ENCODE measurements at places on chromosomes 11 and 22.
A peak's percentile ranks its signal among the peaks of the same experiment; 100 is the strongest.

DNA sequence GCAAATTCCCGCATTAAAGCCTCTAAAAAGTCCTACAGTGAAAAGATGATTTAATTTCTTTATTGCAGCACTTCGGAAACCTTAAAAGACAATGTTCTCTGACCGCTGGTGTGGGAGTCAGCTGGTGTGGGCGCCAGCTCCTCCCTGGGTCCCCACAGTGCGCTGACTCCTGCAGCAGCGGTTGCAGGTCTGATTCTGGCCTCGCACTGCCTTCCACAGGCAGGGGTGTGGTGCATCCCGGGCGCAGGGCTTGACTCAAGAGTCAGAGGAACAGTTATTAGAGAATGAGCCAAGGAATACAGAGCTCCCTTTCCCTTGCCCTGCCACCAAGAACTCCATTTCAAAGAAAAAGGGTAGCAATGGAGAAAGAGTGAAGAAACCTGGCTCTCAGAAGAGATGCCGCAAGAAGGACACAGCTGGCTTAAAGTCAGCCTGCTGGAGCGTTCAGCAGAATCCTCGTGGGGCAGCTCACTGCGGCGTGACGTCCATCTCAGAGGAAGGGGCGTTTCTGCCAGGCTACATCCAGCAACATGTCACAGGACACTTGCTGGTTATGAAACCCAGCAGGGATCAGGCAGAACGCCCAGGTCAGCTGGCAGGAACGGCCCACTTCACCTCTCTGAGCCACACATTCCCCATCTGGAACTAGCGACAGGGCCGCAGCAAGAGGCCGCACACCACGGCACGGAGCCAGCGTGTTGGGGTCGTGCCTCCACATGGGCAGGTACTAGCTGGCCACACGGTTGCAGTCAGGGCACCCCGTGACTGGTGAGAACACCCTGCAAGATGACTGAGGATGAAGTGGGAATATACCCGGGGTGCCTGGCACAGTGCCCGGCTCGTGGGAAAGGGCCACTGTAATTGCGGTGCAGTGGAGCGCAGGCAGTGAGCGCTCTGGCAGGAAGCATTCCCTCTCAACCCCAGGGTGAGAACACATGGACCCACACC, 18.1 kb upstream of the EFCAB6 start:
- no peak for DNase-seq

DNA sequence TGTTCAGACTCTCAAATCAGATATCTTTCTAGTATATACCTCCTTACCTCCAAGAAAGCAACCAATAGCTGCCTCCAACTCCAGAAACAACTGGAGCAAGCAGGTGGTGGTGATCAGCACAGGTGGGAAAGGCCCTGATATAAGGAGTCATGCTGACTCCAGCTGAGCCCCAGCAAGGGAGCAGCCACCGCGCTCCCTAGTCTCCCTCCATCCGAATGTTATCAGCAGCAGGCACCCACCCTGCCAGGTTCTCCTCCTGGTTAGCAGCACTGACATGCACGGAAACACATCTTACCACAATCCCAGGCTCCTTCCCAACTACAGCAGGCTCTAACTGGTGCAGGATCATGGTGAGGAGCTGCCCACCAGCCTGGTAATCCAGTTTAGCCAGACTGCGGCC, 18.5 kb upstream of the STK33 start:
- no peak for DNase-seq

GRCh38 chr22:43883012-43883661, 8.7 kb downstream of the PNPLA5 start:
- DNase-seq: peak; percentile 86

- DNase-seq: no peak
These were observed 99.8 kb downstream of the ARL14EP start for GRCh38 chr11:30422447-30423278.

GRCh38 chr11:29627541-29627940, 389.3 kb downstream of the KCNA4 start:
- no peak for DNase-seq

DNA sequence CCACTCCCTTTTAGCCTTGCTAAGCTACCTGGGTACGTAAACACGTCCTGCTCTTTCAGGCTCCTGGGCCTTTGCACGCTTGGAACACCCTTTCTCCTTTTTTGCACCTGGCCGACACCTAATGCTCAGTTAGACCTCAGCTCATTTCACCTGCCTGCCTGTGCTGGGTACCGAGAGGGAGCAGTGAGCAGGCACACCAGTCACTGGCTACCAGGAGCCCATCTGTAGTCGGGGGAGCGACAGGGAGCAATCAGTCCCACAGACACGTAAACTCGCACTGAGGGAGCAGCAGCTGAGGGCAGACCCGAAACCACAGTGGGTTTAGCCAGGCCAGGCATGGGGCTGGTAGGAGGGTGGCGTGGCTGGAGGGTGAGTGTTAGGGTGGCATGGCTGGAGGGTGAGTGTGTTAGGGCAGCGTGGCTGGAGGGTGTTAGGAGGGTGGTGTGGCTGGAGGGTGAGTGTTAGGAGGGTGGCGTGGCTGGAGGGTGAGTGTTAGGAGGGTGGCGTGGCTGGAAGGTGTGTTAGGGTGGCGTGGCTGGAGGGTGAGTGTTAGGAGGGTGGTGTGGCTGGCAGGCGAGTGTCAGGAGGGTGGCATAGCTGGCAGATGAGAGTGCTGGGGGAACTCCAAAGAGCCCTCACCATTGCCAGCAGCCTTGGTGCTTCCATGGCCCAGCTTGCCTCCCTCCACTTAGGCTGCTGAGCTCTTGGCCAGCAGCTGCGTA, 6.4 kb upstream of the GTSE1 start:
- DNase-seq: no peak

DNA sequence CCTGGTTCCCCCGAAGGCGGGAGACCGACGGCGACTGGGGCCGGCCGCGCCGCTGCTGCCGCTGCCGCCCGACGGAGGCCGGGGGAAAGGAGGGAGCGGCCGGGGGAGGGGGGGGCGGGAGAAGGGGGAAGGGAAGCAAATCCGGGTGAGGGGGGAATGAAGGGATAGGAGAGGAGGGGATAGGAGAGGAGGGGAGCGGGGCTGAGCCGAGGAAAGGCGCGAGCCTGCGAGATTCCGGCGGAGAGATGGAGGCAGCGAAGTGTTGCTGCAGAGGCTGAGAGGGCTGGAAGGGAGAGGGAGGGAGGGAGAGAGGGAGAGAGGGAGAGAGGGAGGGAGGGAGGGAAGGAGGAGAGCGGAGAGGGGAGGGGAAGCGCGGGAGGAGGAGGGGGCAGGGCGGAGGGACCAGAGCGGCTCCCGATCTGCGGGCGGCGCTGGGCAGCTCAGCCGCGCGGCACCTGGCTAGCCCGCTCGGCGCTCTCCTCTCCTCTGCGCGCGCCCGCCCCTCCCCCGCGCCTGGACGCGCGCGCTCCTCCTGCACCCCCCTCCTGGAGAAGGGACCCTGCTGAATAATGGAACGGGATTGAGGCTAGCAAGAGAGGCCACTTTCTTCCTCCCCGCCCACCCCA, 52.3 kb downstream of the SLC22A12 start:
- DNase-seq: no peak

- no peak for DNase-seq
These were observed 175.4 kb downstream of the CTTN start for GRCh38 chr11:70573701-70574151.
